ENCODE measurements at places on chromosomes 5 and 9.

DNA sequence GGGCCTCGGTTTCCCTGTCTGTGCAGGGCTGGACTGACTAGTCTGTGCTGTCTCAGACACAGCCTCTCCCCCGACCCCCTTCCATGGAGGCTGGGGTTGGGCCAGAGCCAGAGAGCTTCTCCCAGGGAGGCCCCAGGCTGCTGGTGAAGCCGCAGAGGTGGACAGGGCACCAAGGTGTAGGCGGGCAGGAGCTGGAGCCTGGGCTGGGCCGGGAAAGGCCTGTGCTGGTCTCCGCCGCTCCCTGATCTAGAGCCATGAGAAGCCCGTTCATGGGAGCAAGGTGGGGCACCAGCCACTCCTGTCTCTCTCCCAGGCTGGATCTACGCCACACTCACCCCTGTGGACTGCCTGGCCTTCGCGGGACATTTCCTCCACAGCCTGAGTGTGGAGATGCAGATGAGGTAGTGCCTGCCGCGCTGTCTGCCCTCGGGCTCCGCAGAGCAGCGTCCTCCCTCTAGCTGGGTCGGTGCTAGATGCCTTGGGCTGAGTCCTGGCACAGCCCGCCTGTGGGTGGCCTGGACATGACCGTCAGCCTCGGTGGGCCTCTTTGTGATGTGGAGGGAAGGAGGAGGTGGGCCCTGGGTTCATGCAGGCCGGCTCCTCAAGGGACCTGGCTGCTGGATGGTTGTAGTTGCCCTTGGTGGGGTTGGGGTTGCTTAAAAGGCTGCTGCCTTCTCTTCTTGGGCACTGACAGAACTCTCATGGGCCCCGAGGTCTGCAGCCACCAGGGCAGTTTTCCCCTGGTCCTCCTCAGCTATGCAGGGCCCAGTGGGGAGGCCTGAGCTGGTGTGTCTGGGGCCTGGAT, 79.4 kb downstream of the PHF2 start:
- no peak for DNase-seq

DNA sequence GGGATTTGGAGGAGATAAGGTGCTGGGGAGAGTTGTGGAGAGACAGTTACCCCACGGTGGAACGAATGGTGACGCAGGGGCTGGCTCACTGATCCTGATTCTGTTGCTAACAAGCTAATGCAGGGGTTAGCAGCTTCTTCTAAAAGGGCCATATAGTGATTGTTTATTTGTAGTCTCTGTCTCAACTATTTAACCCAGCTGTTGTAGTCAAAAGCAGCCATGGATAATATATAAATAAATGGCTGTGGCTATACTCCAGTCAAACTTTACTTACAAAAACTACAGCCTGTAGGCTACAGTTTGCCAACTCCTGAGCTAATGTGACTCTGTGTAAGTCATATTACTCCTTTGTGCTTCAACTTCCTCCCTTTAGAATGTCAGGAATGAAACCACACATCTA, 21.8 kb downstream of the STOM start:
- no peak for DNase-seq

GRCh38 chr9:77016526-77017504, 2.6 kb upstream of the FOXB2 start:
- DNase-seq: no peak

DNA sequence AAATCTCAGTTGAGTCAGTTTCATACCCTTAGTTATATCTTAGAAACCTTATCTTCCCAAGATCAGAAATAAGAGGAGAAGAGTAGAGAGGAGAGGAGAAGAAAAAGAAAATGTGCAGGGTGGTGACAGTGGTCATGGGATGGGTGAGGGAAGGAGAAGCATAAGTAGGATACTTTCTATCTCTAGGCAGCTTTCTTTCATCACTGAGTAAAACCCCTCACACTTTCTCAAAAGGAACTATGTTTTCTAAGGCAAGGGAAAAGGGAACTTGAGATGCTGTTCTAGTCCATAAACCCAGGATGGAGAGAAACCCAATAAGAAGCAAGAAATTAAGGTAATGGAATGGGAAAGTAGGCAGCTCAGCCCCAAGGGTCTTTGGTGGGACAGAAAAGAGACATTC, 225.3 kb downstream of the MCTP1 start:
- no peak for DNase-seq

DNA sequence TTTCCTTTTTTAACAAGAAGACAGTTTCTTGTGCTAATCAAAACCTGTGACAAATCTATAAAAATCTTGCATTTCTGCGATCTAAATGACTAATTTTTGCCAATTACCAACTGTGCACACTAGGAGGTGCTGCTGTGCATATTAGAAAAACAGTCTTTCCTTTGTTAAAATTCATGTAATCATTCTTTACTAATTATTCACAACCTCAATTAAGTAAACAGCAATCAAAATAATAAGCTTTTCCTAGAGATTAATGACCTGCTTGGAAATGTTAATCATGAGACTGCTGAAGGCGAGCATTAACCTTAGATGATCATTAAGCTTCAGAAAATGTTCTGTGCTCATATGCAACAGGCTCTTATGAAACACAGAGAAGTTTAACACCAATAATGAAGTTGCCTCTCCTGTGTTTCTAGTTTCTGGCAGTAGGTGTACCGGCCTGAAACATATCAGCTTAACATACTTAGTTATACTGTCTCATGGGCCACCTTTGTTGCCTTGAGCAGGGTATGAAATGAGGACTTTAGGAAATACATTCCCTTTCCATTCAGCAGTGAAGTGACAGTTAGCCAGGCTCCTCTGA, 17.7 kb downstream of the RFESD start:
- DNase-seq: no peak

GRCh38 chr9:115071176-115071575, 46.8 kb downstream of the TNC start:
- no peak for DNase-seq

Measured in bone marrow (tissue), 2 donors.